ENCODE measurements at places on chromosomes 3 and 15.

- DNase-seq = no peak
Observed at GRCh38 chr3:12973827-12974226, 99.4 kb downstream of the IQSEC1 start.

- DNase-seq = no peak
Observed at GRCh38 chr3:127026036-127026435, 43.1 kb downstream of the PLXNA1 start.

- no peak for DNase-seq
Observed at GRCh38 chr15:81497238-81497637, 123.2 kb upstream of the TMC3 start.

GRCh38 chr3:197454014-197454413 lies 101.8 kb downstream of the BDH1 start:
- DNase-seq = peak; percentile 16

- no peak for DNase-seq
Observed at GRCh38 chr3:107446706-107447105, 69.5 kb downstream of the CCDC54 start.

DNA sequence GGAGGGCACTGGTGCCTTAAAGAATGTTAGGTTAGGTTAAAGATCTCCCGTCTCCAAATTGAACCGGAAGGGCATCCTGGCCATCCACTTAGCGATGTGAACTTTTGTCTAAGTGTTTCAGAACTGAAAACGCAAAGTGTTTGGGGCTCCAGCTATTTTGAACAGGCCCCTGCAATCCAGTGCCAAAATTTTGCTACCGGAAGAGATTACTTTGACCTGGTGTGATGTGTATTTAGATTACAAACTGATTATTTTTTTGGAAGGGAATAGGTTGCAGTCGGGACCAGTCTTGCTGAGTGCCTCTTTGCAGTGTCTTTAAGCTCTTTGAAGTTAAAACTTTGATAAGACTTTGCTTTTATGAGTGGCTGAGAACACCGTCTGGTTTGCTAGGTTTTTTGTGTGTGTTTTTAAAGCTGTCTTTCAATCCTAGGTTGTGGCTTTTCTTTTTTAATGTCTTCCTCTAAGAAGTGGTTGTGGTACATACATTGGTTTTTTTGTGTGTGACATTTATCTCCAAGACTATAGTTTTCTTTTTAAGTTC lies 179.6 kb downstream of the OR4M2 start:
- no peak for DNase-seq

DNA sequence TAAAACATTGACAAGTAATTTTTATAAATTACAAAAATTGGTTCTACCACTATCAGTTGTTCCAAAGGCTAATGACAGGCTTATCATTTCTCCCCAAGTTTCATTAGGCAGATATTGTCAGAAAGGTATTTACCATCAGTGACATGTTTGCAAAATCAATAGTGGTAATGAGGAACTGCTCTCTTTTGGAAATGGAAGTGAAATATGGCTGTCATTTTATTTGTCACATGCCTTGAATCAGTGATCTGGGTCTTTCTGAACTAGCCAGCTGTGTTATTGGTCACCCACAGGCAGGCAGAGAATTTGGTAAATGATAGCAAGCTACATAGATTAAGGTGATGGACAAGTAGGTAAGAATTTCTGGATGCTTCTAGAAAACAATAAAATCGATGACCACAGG lies 268.0 kb upstream of the ARHGEF26 start:
- no peak for DNase-seq

GRCh38 chr3:64520334-64520733 lies 167.5 kb downstream of the ADAMTS9 start:
- DNase-seq = no peak

DNA sequence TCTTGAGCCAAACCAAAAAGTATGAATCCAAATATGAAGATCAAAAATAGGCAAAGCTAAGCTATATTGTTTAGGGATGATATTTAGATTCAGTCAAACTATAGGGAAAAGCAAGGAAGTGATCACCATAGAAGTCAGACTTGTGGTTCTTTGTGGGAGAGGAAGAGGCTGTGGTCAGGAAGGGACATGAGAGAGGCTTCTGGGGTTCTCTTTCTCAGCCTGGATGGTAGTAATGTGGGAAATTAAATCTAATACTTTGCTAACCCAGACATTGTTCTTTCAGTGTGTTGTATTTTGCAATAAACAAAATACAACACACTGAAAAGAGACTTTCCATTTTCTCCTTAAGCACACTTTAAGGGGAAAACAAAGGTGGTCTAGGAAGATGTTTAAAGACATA lies 3.1 kb downstream of the CX3CR1 start:
- no peak for DNase-seq

DNA sequence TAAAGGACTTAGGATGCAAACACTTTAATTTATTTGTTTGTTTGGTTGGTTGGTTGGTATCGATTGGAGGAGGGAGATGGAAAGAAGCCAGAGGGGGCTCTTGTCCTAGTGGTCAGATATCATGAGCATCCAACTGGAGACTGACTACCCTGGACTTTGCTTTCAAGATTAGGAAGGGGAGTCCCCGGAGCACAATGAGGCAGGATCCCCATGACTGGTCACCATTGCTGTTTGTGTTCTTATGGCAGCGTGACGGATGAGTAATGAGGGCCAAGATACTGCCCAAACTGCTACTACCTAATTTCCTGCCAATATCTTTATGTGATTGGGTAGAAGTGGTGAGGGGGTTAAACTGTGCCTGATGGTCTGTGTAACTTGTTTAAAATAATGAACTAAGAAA lies 354.6 kb upstream of the ROPN1 start:
- DNase-seq = no peak

DNA sequence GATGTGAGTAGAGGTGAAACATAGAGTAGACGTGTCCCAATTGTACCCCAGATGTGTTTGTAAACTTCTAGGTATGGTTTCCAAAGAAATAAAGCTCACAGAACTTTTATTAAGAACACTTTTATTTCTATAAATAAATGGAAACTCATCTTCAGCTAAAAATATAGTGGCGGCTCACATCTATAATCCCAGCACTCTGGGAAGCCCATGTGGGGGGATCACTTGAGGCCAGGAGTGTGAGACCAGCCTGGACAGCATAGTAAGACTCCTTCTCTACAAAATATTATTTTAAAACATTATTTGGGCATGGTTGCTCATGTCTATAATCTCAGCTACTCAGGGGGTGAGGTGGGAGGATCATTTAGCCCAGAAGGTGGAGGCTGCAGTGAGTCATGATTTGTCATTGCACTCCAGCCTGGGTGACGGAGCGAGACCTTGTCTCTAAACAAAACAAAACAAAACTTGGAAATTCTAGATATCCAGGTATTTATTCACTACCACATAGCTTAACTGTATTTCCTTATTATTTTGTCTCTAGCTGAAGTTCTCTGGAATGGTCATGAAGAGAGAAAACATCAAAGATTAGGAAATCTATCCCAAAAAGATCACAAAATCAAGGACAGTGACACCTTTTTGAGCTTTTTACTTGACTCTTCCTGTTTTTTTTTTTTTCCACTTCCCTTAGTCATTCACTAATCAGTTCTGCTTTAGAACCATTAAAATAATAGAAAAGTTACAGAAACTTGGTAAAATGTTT lies 258.1 kb downstream of the TIGIT start:
- DNase-seq = no peak

DNA sequence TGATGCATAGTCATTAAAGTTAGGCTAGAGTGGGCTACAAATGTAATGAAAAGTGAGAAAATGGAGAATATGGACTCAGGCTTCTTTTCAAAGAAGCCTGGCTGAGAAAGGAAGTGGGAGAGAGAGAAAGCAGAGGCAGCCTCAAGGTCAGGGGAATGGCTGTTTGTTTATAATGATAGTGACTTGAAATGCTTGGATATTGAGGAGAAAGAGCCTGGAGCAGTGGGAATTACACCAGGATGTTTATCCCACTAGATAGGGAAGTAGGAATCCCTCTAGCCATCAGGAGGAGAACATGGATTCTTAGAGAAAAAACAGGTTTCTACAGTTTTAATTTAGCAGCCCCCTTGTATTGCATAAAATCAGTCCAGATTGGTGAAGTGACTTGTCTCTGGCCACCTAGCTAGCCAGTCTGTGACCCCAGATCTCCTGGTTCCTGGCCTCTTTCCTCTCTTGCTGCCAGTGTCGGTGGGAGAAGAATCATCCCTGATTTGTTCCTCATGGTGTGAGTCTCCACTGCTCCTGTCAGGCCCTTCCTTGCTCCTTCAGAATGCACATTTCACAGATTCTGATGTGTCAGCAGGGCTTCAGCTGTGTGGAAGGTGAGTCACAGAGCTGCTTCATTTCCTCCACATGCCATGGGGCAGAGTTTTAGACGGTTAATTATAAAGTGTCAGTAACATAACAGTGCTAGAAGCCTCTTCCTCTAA lies 32.9 kb downstream of the SEMA6D start:
- DNase-seq = no peak

DNA sequence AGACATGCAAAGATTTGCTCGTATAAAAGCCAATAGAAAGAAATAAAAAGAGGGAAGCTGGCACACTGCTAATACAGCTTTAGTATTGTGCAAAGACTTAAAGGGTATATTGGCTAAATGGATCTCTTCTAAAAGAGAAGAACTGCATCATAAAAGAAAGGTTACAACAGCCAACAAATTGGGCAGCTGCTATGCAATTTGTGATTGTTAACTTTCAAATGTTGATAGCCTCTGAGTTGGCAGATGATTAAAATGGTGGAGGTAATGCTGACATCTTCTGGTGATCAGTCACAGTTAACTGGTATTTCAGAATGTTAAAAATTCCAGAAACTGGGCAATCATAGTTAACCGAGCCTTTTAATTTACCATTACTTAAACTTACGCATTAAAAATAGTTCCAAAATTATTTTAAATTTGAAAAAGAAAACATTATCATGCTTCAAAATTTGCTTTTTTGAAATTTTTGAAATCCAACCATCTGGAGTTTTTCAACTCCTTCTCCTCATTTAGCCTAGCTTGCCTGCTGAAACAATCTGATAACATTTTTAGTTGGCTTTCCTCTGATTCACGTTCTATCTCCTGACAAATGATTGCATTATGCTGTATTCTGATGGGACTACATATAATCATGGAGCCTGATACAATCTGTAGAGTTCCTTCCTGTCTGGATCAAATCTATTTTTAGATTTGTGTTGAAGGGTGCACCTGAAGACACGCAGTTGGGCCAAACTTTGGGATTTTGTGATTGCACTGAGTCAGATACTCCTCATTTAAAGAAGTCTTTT lies 144.0 kb upstream of the PDZRN3 start:
- DNase-seq = no peak

All from CD4-positive, alpha-beta T cell treated with Interleukin-6 for 4 hours (primary cell).